Umbilical cord (tissue), 2 donors: ENCODE measurements at places on chromosomes 16 and 17.

GRCh38 chr17:74437702-74438101 lies 5.8 kb downstream of the GPRC5C start:
- no peak for DNase-seq

- DNase-seq: no peak
Measured at GRCh38 chr17:2394775-2395201, 6.1 kb downstream of the MNT start.

GRCh38 chr17:39591958-39592954 lies 15.5 kb downstream of the NEUROD2 start:
- DNase-seq: peak; percentile 60

DNA sequence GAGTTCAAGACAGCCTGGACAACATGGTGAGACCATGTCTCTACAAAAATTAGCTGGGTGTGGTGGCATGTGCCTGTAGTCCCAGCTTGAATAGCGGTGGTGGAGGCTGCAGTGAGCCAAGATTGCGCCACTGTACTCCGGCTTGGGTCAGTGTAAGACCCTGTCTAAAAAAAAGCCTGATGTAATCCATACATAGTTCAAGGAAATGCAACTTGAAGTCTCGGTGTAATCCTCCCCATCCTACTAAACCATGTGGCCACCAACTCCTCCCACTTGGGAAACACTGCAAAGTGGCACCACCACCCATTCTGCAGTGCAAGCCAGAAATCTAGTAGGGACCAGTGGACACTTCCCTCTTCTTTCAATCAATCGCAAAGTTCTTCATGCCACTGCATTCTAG lies 5.4 kb upstream of the KPNB1 start:
- no peak for DNase-seq

DNA sequence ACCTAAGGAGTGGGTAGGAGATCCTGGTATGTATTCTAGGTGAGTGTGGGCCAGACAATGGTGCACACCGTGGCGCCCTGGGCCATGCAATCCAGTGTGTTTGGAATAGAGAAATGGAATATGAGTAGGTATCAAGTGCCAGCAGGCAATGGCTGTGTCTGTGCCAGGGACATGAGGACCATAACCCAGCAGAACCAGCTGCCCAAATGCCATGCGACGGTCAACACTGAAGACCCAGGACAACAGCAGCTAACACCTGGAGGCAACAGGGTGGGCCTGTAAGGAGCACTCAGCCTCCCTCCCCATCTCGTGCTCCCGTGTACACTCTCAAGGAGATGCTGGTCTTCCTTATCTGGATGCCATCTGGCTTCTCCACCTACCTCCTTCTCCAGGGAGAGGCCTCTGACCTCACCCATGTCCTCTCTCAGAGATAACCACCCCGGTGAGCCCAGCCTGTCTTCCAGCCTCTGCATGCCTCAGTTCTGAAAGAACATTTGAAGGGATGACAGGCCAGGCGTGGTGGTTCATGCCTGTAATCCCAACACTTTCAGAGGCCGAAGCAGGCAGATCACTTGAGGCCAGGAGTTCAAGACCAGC lies 750 bp upstream of the GSDMB start:
- DNase-seq: no peak

DNA sequence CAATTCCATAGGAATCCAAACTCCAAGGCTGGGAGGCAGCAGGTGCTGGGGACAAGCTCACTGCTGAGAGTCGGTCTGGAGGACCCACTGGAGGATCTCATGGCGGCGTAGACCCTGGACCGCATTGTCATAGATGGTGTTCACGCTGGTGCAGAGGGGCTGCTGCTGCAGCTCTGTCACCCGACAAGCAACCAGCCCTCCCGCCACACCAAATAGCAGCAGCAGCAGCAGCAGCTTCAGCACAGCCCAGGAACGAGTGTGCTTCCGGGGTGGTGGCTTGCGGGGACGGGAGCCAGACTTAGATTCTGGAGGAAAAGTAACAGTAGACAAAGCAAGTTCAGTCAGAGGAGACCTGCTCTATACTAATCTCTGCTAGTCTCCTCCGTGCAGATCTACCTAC lies 9.9 kb downstream of the EME1 start:
- no peak for DNase-seq

GRCh38 chr16:17370223-17370707 lies 100.5 kb downstream of the XYLT1 start:
- no peak for DNase-seq

DNA sequence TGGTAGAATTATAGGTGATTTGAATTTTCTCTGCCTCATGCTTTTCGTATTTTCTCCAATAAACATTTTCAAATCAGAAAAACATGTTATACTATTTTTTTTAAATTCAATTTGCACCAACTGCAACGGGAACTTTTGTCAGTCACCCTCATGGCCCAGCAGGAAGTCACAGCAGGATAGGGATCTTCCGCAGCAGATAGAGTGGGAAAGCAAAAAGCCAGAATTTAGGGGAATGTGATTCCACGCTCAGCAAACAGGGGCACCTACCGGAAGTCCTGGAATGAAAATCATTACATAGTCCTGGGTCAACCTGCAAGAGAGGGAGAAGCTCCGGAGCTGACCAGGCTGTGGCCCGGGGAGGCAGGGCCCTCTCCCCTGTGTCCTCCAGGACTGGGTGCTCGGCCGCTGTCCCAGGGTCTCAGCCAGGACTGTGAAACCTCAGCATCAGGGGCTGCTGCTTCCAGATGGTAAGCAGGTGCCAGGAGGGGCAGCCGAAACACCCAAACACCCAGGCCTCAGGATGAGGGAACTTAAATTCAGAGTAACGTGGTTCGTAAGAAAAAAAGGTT lies 3.9 kb downstream of the SLC47A2 start:
- DNase-seq: no peak

DNA sequence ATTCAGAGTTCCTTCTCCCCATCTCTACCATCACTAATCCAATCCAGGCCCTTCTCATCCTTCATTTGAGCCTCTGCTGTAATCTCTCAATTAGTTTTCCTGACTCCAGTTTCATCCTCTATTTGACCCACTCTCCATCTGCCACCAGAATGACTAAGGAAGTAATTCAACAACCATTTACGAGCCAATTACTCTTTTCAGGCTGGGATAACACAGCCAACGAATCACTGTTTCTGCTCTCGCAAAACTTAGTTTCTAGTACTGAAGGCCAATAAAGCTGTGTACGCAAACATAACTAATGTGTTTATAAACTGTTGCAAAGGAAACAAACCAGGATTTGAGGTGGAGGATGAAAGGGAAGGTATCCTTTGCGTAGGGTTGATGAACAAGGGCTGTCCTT lies 53.7 kb downstream of the MAP2K6 start:
- DNase-seq: no peak

DNA sequence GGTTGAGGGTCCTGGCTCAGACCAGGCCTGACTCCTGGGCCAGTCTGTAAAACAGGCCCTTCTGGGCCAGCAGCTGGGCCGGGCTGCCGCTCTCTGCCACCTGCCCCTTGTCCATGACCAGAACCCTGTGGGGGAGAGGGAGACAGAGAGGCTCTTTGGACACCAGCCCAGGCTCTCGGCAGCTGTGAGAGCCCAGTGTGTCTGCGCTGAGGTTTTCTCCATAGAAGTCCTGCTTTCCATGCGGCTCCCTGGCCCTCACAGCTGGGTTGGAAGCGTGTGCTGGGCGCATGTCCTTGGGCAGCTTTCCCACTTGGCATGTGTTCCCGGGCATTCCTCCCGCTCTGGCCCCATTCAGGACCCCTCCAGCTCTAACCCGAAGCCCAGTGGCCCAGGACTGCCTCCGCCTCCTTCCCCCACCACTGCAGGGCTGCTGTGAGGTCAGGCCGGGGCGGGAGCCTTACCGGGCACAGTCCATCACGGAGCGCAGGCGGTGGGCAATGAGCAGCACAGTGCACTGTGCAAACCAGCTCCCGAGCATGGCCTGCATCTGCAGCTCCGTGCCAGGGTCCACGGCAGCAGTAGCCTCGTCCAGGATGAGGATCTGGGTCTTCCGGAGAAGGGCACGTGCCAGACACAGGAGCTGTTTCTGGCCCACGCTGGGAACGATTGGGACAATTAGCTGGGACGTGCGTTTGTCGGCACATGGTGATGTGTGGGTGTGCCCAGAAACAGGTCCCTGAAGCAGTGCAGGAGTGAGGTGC lies 73.0 kb downstream of the ABCC6 start:
- peak; percentile 40 for DNase-seq

- no peak for DNase-seq
Measured at GRCh38 chr17:56973520-56973919, 4.4 kb upstream of the SCPEP1 start.

DNA sequence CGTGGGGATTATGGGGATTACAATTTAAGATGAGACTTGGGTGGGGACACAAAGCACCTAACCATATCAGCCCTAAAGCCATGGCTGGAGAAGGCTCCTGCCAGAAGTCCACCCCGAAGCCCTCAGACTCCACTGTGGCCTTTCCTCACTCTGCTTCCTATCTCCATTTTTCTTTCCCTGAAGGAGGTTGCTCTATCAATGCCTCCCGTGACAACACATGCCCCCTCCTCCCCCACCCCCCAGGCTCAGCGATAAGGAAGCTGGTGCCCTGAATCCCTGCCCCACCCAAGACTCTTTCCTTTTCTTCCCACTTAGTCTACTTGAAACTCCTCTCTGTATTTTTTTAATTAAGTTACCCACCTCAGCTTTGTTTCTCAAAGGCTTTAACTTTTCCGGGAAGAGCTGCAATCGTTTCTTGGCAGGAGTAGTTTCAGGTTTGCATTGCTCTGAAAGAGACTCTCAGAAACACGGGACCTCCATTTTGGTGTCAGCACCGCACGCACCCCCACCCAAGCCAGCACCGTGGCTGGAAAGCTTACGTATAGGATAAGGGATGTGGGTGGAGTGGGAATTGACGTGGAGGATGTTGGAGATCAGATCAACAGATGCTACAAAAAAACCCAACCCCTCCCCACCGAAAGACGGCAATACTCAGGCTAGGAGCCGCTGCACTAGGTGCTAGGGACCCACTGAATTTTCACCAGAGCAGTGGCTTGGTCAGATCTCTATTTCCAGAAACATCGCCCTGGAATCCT lies 15.2 kb upstream of the CA4 start:
- no peak for DNase-seq

GRCh38 chr16:24509536-24509935 lies 29.8 kb upstream of the RBBP6 start:
- no peak for DNase-seq

GRCh38 chr16:19746561-19746960 lies 28.5 kb downstream of the IQCK start:
- no peak for DNase-seq

DNA sequence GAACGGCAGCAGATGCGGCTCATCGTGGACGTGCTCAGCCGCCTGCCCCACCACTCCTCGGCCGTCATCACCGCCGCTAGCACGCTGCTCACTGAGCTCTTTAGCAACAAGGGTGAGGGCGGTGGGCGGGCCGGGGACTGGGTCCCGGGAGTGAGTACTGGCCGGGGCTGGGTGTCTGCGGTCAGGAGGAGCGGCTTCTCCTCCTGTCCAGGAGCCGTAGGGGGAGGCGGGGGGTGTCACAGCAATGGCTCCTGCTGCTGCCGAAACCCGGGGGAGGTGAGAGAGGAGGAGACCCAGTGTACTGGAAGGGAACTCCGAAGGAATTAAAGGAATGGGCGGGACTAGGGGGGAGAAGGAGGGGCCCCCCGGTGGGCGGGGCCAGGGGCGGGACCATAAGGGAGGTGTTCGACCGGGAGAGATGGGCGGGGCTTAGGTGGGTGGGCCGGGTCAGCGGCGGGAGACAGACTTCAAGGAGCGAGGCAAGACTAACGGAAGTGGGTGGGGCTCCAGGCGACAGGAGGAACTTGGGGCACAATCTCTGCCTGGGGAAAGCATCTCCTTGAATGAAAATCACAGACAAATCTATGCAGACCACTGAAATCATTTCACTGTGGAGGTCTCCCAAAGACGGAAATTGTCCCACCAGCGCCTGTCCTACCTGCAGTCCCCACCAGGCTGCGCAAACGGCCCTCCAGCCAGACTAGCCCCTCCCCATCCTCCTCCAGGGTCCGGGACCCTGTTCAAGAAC lies 2.4 kb downstream of the NAGS start:
- peak; percentile 97 for DNase-seq

- no peak for DNase-seq
Measured at GRCh38 chr17:83123896-83124801, 44.7 kb downstream of the METRNL start.

DNA sequence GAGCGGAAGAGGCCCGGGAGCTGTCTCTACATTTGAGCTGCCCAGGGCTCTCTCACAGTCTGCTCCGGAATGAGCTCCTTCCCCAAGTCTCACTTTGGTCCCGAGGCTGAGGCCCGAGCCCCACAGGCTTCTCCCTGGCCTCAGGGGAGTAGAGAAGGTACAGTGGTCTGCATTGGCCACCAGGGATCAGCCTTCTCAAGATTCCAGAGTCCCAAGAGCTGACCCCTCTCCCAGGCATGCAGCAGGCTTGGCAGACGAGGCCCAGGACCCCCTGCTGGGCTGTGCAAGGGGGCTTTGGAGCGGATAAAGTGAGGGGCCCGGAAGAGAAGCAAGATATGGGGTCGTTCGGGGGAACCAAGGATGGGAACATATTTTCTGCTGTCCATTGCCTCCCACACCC lies 3.1 kb downstream of the PRSS27 start:
- no peak for DNase-seq

GRCh38 chr16:78925083-78925767 lies 675.3 kb downstream of the MAF start:
- no peak for DNase-seq

GRCh38 chr16:492211-492875 lies 35.2 kb upstream of the CAPN15 start:
- DNase-seq: no peak

DNA sequence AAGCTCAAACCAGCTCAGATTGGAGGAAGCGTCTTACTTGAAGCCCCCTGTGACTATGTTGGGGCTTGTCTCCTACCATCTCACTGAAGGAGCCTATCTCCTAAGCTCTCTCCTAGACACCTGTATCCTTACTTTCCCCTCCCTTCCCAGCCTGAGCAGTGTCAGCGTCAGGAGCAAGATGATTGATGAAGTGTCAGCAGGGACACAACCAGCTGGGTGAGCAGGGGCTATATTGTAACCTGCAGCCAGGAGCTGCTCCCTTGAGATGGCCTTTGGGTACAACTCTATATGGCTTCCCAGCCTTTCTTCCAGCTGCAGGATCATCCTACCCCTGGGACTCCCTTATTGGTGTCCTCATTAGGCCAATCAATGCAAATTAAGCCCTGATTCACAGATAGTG lies 83.2 kb upstream of the HSBP1 start:
- no peak for DNase-seq

DNA sequence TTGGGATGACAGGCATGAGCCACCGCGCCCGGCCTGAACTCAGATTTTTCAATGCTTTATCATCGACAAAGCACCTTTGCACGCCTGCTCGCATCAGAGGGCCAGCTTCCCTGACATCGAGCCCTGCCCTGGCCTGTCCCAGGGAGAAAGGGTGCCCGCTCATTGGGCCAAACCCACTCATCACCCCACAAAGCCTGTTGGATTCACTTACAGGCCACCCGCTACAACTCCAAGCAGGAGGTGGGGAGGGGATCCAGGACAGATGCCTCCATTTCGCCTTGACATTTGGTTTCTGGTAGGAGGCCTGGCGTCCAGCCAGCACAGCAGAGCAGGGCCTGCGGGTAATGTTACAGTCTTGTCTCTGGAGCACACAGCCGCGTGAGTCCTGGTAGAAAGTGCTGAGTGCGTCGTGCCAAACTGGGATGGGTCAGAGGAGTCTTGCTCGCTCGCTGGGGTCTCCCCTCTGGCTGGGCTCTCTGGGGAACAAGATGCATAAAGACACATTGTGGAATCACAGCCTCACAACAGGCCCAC lies 19.8 kb downstream of the SMTNL2 start:
- peak; percentile 95 for DNase-seq
